COR-L47 (cell line): ENCODE measurements at places on chromosomes 12 and 14.
A peak's percentile ranks its signal among the peaks of the same experiment; 100 is the strongest.

DNA sequence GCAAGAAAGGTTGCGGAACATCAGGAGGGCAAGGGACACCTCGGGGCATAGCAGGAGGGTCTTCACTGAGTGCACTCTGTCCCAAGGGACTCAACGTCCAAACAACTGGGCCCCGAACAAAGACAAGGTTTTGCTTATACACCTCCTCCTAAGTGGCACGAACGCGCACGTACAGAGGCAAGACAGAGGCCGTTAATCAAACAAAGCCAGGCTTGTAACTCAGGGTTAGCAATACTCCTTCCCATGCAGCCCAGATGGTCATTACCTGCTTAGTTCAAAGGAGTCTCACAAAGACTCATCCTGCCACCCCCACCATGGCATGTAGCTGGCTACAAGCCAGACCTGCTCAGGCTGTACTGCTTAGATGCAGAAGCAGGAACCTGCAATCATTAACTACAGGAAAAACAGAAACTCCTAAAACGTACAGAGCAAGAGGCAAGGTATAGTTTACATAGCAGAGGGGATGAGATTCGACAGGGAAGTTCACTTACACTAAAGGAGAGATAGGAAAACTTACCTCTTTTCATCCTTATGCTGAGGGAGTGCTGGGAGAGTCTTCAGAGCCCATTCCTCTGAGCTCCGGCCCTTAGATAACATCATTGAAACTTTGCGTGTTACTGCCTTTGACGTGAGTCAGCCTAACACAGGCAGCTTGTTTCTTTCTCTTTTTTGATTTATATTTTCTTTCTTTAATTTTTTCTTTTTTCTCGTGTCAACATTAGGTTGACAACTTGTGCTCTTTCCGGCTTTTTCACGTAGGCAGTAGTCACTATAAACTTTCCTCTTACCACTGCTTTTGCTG lies 1319.1 kb downstream of the TMEM121 start:
- peak; percentile 27 for DNase-seq

DNA sequence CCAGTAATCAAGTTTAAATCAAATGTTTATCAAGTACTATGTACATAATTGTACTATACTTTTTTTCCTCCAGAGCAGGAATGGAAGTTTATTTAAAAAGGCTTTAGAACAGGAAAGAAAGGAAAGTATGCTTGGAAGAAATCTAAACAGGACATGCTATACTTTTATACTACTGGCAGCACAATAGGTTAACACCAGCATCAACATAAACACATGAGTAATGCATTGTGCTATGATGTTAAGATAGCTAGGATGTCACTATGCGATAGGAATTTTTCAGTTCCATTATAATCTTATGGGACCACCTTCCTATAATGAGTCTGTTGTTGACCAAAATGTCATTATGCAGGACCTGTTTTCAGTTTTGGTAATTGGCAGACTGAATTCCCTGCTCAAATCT lies 41.5 kb upstream of the ANKS1B start:
- DNase-seq = no peak

GRCh38 chr12:131197490-131197889 lies 243.8 kb downstream of the ADGRD1 start:
- no peak for DNase-seq

GRCh38 chr12:12776261-12776660 lies 9.2 kb upstream of the APOLD1 start:
- peak; percentile 10 for DNase-seq
